ENCODE measurements at places on chromosomes 2 and 18.

DNA sequence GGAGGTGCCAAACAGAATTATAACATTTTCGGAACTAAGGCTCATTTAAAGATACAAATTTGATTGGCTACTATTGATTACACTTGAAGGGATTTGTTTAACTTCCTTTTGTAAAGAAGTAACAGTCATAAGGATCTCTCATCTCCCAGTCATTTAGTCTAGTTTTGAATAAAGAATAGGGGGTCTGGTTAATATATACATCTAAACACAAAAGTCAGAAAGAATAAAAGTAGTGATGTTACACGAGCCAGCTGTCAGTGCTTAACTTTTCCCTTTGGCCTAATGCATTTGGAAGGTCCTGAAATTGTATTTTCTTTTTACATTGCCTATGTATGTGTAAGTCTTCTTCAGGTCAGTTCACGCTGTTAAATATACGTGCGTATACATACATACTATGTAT lies 8.1 kb downstream of the SEPTIN2 start:
- DNase-seq: no peak

DNA sequence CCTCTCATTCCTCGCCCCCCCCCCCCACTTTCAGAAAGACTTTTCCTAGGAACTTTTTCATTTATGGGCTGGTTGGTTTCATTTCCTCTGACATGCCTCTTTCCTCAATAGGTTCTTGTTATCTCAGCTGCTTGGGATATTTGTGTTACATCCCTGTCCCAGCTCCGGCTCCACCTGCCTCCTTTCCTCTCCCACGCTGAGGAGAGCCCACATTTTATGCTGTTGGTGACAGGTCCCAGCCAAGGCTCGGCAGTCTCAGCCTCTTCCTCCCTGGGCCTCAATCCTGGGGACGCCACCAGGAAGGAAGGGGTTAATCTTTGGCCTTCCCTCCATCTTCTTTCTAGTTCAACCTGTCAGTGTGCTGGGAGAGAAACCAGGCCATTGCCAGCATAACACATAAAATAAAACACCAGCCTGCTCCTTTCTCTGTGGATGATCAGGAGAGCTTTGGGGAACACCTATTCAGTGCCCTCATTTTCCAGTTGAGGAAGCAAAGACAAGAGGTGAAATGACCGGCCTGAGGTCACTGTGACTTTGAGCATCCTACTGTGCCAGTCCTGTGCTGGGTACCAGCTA lies 216.9 kb upstream of the TNP1 start:
- DNase-seq: no peak

DNA sequence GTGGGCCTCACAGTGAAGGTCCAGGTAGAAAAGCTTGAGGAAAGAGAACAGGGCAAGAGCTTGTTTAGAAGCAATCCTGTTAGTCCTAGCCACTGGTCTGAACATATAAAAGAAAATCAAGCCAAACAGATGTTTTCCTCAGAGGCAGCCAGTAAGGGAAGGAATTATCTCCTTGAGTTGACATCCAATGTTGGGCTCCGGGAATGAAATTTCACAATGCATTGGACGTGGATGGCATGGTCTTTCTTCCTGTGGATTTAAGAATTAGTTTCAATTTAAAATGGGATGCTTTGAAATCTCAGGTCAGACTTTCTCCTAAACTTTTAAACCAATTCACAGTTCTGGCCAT lies 92.1 kb downstream of the ACKR3 start:
- DNase-seq: no peak

DNA sequence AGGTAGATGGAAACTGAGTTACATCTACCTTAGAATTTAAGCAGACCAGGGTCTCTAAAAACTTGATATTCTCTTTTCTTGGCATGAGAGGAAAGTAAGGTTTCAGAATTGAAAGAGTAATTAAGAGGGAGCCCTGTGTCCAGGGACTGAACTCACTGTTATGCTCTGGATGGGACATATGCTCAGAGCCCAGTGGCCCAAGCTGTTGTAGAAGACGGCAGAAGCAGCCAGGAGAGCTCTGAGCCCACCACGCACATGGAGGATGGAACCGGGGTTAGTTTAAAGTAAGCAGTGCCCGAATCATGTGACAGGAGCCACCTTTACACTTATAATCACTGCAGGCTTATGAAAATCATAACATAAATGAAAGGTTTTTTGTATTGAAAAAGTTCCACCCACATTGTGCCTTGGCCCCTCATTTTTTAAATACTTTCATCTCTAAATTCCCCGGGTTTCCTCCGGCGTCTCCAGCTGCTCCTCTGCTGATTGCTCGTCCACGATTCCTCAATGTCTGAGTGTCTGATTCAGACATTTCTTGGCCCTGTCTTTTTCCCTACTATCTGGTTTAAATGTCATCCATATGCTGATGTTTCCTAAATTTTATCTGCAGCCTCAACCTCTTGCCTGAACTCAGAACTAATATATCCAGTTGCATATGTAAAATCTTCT lies 36.1 kb upstream of the SPTBN1 start:
- DNase-seq: no peak

DNA sequence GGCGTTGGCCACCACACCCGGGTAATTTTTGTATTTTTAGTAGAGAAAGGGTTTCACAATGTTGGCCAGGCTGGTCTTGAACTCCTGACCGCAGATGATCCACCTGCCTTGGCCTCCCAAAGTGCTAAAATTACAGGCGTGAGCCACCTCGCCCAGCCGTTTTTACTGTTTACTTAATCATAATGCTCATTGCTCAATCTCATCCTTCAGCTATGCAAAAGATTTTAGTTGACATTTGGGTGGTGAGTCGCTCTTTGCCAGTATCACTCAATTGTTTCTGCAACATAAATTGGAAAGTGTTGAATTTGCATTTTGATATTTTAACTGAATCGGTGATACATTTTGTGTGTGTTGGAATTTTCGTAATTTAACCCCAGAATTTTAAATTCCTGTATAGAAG lies 7.8 kb upstream of the ZNF532 start:
- DNase-seq: no peak

All from HuH-7 (cell line).